Activated T-helper 1 cell treated with anti-CD3 and anti-CD28 coated beads, Interleukin-12 subunit alpha, Interleukin-12 subunit beta, Interleukin-2, Interleukin-4 antibody, amounts not matched to agents 30 ng/mL and 10 ng/mL and 1 ng/mL, durations not matched to agents 14 hours and 24 hours and 36 hours (primary cell): ENCODE measurements at places on chromosomes 4 and X.

DNA sequence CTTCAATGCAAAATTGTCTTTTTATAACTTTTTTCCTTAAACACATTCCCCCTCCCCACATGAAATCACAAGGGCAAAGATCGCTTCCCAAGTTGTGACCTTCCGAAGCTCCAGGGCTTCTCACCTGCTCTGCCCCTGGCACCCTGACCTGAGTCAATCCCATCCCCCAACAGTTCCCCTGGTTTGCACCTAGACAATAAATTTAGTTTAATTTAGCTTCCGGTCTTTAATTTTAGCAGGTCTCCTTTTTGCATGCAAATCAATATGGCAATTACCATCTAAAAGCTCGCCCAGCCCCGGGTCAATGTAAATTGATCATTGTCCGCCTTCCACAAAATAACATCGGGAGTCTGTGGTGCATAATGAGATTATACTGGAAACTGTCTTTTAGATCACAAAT is 6.8 kb downstream of the BCOR start:
- H3K36me3 ChIP-seq, result peaks cover 19% of the 10 kb centered on the region
- no peaks in the 10 kb centered on the region for H3K27me3 ChIP-seq
- DNase-seq, result no peak
- H3K4me1 ChIP-seq, result peaks cover 43% of the 10 kb centered on the region

GRCh38 chr4:181597766-181598165 is 645.4 kb upstream of the TENM3 start:
- H3K36me3 ChIP-seq, result no peaks in the 10 kb centered on the region
- H3K4me3 ChIP-seq, result no peak overlapping the region
- no peak for DNase-seq
- H3K27ac ChIP-seq, result no peak overlapping the region
- H3K4me1 ChIP-seq, result no peaks in the 10 kb centered on the region

DNA sequence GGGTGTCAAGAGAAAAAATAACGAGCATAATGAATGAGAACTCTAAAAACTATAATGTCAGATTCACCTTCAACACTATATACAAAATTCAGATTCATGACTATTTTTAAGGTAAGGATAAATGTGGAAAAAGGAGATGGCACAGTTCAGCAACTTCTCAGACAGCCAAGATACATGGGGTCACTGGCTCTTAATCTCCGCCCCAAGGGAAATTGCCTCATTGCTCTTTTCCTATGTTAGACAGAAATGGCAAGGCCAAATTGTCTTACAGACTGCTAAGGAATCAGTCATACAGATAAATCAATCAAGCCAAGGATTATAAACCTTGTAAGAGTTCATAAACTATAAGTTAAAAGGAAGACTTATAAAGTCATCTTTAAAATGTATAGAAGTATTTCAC is 183.4 kb downstream of the OPHN1 start:
- DNase-seq, result no peak
- no peak overlapping the region for H3K4me3 ChIP-seq
- H3K27me3 ChIP-seq, result no peaks in the 10 kb centered on the region
- no peaks in the 10 kb centered on the region for H3K36me3 ChIP-seq
- no peaks in the 10 kb centered on the region for H3K4me1 ChIP-seq

- DNase-seq, result no peak
- peak overlapping the region; percentile 89 for H3K4me3 ChIP-seq
- peaks cover 53% of the 10 kb centered on the region for H3K4me1 ChIP-seq
- no peaks in the 10 kb centered on the region for H3K27me3 ChIP-seq
Measured at GRCh38 chr4:1249731-1250526, 999 bp upstream of the CTBP1 start.

DNA sequence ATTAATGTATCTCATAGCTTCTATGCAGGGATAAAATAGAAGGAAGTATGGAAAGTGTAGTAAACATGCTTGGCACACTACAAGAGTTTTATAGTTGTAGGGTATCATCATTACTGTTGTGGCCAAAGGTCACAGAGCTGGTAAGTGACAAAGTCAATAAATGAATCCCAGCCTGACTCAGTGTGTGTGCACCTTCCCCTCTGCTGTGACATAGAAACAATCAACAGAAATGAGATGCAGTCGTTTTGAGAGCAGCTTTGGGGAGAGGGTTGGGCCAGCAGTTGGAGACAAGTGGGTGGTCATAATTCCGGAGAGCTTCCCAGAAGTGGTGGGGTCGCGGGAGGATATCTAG is 82.4 kb upstream of the RBPJ start:
- H3K4me3 ChIP-seq, result no peak overlapping the region
- no peaks in the 10 kb centered on the region for H3K36me3 ChIP-seq
- H3K27me3 ChIP-seq, result no peaks in the 10 kb centered on the region
- no peak for DNase-seq
- peak overlapping the region; percentile 3 for H3K27ac ChIP-seq
- H3K4me1 ChIP-seq, result peaks cover 10% of the 10 kb centered on the region

GRCh38 chr4:160353548-160353947 is 1250.7 kb downstream of the RAPGEF2 start:
- DNase-seq, result no peak
- no peak overlapping the region for H3K4me3 ChIP-seq
- H3K27me3 ChIP-seq, result no peaks in the 10 kb centered on the region
- no peak overlapping the region for H3K27ac ChIP-seq

- H3K4me1 ChIP-seq, result no peaks in the 10 kb centered on the region
- no peak overlapping the region for H3K27ac ChIP-seq
- no peaks in the 10 kb centered on the region for H3K36me3 ChIP-seq
- no peak for DNase-seq
- no peak overlapping the region for H3K4me3 ChIP-seq
Measured at GRCh38 chr4:105343146-105343931, 130.5 kb downstream of the PPA2 start.

DNA sequence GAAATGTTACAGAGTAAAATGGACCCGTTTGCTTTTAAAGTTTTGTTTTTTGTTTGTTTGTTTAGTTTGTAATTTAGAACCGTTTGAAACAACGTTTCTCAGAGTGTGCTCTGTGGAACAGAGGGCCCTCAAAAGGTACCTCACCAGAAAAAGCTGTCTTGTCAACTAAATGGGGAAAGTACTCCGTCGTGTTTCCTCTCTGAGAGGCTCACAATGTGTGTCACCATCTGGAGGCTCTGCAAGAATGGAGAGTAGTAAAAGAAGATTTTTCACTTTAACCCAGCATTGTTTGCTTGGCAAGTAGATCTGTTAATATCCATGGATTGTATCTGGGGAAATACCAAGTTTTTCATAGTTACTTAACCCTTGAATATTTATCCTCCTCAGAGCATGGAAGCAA is 1.5 kb upstream of the ENPEP start:
- DNase-seq, result no peak
- no peaks in the 10 kb centered on the region for H3K36me3 ChIP-seq
- no peaks in the 10 kb centered on the region for H3K4me1 ChIP-seq
- no peak overlapping the region for H3K4me3 ChIP-seq
- H3K27ac ChIP-seq, result no peak overlapping the region

DNA sequence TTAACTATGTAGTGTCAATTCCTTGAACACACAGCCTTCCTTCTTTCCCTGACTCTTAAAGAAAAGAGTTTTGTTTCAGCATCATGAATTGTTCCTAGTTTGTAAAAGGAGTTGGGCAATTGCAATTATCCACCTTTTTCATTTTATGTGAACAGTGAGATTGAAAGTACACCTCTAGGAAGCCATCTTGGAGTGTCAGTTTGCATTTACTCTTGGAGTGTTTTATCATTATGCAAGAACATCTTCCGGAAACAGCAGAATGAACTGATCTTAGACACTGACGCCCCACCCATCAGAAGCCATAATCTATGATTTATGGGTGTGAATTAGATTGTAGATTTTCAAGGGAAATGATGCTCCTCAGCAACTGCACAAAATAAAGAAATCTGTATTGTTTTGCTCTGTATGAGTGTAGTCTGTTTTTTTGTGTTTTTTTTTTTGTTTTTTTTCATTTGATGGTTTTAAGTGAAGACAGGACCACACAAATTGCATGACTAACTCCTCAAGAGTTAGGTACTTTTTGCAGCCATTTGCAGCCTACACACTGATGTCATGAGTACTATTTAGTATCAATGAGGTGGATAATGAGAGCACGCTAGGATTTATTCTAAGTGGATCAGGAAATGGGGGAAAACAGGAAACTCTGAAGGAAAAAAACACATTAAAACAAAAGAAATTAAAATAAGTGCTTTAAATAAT is 19.5 kb upstream of the FGF2 start:
- H3K4me3 ChIP-seq, result no peak overlapping the region
- peak overlapping the region; percentile 32 for H3K27ac ChIP-seq

GRCh38 chrX:85994228-85994627 is 53.1 kb downstream of the CHM start:
- H3K4me3 ChIP-seq, result no peak overlapping the region
- DNase-seq, result no peak
- H3K27ac ChIP-seq, result no peak overlapping the region
- peaks cover 9% of the 10 kb centered on the region for H3K36me3 ChIP-seq
- no peaks in the 10 kb centered on the region for H3K27me3 ChIP-seq

- H3K27ac ChIP-seq, result no peak overlapping the region
- H3K27me3 ChIP-seq, result peaks cover 4% of the 10 kb centered on the region
- H3K4me1 ChIP-seq, result no peaks in the 10 kb centered on the region
- H3K36me3 ChIP-seq, result peaks cover 3% of the 10 kb centered on the region
- DNase-seq, result no peak
- no peak overlapping the region for H3K4me3 ChIP-seq
Measured at GRCh38 chr4:14807856-14808255, 194.4 kb upstream of the CPEB2 start.

- H3K36me3 ChIP-seq, result no peaks in the 10 kb centered on the region
- no peaks in the 10 kb centered on the region for H3K27me3 ChIP-seq
- DNase-seq, result no peak
- H3K27ac ChIP-seq, result no peak overlapping the region
- H3K4me3 ChIP-seq, result no peak overlapping the region
Measured at GRCh38 chrX:151742311-151742710, 7.8 kb downstream of the CNGA2 start.

DNA sequence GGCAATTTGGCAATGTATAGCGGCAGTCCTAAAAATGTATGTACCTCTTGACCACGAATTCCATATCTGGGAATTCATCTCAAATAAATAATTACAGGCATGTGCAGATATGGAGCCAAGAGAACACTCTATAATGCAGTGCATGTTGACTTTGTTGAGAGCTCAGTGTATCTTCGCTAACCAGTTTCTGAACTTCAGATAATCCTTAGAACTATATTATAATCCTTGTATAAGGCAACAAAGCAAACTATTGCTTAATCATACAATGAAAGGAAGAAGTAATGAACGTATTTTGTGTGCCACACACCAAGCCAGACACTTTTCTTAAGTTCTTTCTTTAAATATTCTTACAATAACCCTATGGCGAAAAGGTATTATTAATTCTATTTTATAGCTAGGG is 168.5 kb downstream of the SMIM20 start:
- DNase-seq, result no peak
- peak overlapping the region; percentile 48 for H3K4me3 ChIP-seq
- peaks cover 18% of the 10 kb centered on the region for H3K36me3 ChIP-seq
- H3K4me1 ChIP-seq, result peaks cover 79% of the 10 kb centered on the region
- H3K27me3 ChIP-seq, result no peaks in the 10 kb centered on the region

DNA sequence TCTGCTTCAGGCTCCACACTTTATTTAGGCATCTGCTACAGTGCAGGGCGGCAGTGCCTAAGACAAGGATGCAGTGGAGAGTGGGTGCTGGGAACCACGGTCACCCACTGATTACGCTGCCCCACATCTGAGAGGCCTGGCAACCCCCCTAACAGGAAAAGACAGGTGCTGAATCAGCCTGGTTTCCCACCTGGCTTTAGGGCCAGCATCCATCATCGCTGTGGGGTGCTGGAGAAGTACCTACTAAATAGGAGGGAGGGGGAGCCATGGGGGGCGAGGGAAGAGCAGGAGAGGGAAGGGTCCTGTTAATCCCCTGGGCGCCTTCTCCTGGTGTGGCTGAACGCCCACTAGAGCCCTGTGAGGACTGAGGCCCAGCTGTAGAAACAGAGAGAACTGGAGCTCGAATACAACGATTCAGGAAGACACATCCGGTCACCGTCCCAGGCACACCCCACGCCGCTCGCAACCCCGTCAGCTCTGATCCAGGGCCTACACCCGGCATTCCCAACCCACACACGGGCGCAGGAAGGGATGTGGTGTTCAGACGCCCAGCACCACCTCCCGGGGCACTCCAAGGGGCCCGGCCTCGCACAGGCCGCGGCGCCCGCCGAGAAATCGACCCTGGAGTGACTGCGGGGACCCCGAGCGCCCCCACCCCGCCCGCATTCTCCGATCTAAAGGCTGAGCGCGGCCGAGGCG is 554 bp downstream of the DCTD start:
- peaks cover 4% of the 10 kb centered on the region for H3K27me3 ChIP-seq
- peaks cover 54% of the 10 kb centered on the region for H3K4me1 ChIP-seq
- H3K36me3 ChIP-seq, result peaks cover 34% of the 10 kb centered on the region
- peak overlapping the region; percentile 92 for H3K4me3 ChIP-seq
- DNase-seq, result peak; percentile 12

DNA sequence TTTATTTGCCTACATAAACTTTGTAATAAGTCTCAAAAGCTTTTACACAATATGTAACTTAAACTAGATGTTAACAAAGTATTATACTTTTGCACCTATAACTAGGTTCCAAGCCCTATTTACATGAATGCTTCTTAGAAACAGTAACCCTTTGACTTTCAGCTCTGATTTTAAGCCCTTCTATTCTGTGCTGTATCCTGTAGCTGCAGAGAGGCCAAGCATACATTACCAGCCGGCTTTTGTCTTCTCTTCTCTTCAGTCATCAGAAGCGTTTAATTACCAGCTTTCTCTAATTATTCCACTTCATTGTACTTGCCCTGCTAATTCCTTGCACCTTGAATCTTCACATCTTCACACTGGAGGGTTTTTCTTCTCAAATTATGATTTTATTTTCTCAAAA is 403.1 kb downstream of the PDGFC start:
- no peak overlapping the region for H3K4me3 ChIP-seq
- no peaks in the 10 kb centered on the region for H3K4me1 ChIP-seq
- H3K27ac ChIP-seq, result no peak overlapping the region

DNA sequence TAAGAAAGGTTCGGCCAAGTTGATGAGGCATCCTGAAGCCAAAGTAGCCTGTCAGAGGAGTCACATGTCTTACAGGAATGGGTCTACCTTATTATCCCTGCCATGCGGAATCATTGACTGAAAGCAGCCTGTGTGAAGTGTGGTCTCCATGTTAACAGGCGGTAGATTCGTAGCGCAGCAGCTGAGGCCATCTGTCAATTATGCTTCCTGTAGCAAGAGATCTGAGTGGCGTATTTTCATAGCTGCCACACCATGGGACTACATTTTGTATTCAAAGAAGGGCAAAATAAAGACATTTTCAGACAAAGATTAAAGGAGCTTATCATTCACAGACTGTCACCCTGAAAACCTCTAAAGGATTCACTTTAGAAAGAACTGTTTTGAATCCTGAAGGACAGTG is 11.2 kb upstream of the MED14 start:
- DNase-seq, result no peak
- no peaks in the 10 kb centered on the region for H3K36me3 ChIP-seq
- H3K4me1 ChIP-seq, result peaks cover 20% of the 10 kb centered on the region
- no peak overlapping the region for H3K27ac ChIP-seq

GRCh38 chr4:954211-955020 is 19.0 kb downstream of the DGKQ start:
- H3K4me1 ChIP-seq, result no peaks in the 10 kb centered on the region
- no peak overlapping the region for H3K27ac ChIP-seq
- peaks cover 4% of the 10 kb centered on the region for H3K36me3 ChIP-seq
- no peak overlapping the region for H3K4me3 ChIP-seq
- no peaks in the 10 kb centered on the region for H3K27me3 ChIP-seq
